GM13976 (cell line): ENCODE measurements at places on chromosomes 6 and 20.

- no peak for DNase-seq
Observed at GRCh38 chr6:111663692-111664564, 58.2 kb upstream of the TRAF3IP2 start.

DNA sequence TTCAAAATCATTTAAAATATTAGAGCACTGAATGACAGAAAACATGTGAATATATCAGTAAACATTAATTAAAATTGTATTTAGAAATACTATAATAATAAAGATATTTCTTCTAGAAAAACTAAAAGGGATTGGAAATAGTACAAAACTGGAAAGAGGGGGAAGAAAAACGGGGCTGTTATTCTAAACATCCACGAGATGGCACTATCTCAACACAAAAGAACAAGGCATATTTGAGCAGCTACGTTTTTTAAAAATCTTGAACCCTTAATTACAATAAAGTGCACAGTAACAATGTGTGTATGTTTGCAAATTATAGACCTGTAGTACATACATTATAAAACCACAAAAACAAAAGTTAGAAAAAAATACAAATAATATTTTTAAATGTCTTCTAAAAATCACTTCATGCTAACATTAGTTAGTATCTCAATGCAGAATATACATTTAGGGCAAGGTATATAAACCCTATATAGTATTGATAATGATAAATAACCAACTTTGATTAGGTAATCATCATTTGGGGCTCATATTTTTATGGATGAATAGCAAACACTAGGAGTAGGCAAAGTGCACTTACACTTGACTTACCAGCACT lies 42.5 kb upstream of the PNISR start:
- DNase-seq = peak; percentile 42

DNA sequence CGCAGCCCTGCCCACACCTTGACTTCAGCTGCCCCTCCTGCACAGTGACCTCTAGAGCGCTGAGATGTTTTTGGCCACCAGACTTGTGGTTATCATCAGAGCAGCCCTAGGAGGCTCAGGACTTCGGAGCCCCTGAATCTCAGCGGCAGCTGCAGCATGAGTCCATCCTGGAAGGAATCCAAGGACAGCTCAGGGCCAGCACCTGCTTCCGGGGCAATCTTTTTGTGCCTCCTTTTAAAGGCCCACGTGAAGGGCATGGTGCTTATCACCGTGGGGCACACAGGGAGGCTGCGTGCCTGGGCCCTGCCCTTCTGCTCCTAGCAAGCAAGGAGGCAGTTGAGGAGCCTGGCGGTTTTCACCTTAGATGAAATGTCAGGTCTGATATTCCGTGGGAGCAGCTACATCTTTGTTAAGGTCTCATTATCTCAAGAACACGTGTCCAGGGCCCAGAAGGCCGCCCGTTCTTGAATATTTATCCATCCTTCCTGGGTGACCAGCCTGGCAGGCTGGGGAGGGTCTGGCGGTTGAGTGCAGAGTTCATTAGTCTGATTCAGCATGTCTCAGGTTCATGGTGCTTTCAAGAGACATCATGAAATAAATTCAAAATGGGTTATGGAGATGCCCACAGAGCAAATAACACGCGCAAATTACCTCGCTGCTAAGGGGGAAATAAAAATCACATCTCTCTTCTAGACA lies 392.4 kb downstream of the TAF4 start:
- DNase-seq = no peak

DNA sequence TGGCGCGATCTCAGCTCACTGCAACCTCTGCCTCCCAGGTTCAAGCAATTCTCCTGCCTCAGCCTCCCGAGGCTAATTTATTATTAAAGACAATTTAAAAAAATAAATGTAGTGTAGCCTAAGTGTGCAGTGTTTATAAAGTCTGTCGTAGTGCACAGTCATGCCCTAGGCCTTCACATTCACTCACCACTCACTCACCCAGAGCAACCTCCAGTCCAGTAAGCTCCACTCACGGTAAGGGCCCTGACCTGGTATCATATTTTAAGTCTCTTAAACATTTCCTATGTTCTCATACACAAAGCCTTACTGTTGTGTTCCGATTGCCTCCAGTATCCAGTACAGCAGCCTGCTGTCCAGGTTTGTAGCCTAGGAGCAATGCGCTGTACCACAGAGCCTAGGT lies 168.2 kb upstream of the FOXQ1 start:
- no peak for DNase-seq

GRCh38 chr6:3139090-3139903 lies 18.0 kb downstream of the TUBB2A start:
- DNase-seq = peak; percentile 45

GRCh38 chr6:46048646-46049297 lies 33.1 kb upstream of the CLIC5 start:
- DNase-seq = no peak

GRCh38 chr6:15754035-15754705 lies 91.3 kb upstream of the DTNBP1 start:
- no peak for DNase-seq

- no peak for DNase-seq
Observed at GRCh38 chr20:8509809-8510208, 377.7 kb downstream of the PLCB1 start.

DNA sequence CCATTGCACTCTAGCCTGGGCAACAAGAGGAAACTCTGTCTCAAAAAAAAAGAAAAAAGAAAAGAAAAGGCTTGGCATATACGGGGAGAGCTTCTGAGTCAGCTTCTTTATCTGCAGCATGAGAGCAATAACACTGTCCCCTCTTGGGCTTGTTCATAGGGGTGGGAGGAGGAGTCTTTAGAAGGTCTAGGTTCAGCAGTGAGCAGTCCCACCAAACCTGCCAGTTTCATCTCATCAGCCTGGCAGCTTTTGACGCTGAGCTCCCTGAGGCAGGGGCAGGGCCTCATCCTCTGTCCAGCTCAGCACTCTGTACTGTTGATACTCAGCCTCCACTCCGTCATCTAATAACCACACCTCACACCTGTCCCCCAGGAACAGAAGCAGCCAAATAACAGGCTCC lies 5.6 kb upstream of the C6orf132 start:
- DNase-seq = no peak

DNA sequence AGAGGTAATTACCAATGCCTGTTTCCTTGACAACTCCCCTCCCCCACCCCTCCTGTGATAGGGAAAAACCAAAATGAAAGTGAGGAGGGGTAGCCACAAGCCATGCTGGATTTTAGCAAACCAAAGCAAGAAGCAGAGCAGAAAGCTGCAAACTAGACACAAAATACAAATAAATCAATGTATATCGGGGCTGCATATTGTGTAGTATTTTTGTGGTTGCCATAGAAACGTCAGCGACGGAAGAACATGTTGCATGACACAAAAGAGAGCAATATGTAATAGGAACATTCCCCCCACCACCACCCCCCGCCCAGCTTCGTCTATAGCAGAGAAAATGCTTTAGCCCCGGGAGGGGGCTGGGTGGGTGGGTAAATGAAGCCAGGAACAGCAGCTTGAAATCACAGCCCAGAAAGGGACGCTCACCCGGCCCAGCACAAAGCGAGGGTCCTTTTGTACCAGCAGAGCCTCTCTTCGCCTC lies 548 bp downstream of the AGPAT4 start:
- no peak for DNase-seq

- no peak for DNase-seq
Observed at GRCh38 chr6:151478670-151479069, 15.1 kb upstream of the CCDC170 start.

DNA sequence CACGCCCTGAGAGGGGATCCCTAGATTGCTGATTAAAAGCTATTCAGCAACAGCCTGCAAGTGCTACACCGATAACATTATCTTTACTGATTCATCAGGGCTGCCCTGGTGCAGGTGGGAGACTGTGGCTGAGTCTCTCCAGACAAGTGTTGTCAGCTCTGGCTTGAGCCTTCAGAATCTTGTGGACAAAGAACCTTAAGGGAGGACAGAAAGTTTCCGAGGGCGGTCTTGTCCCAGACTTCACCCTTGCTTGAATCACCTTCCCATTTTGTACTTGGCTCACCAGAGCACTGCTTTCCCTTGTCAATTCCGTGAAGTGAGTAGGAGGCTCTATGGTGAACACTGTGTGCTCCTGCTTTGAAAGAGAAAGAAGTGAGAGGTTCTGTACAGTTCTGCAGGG lies 88.6 kb upstream of the PCSK2 start:
- no peak for DNase-seq

DNA sequence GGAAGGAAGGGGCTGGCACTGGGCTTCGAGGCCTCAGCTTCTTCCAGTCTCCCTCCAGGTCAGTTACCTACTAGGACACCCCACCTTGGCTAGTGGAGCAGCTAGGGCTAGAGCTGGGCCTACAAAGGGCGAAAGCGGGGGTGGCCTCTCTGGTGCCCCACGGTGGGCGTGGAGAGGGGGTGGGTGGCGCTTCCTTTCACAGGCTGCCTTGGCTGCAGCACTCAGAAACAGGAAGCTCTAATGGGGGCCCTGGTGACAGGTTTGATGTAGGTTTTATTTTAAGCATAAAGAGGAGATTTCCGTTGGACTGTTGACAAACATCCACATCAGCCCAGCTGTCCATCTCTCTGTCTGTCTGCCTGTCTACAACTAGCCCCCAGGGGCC lies 13.4 kb downstream of the FAM110A start:
- peak; percentile 75 for DNase-seq

GRCh38 chr6:36642913-36643817 lies 35.3 kb upstream of the CDKN1A start:
- no peak for DNase-seq

GRCh38 chr20:32429343-32429742 lies 71.2 kb downstream of the ASXL1 start:
- DNase-seq = peak; percentile 7

GRCh38 chr6:157244780-157245179 lies 78.5 kb downstream of the TMEM242 start:
- no peak for DNase-seq
